ENCODE measurements at places on chromosomes 6 and 20.
A peak's percentile ranks its signal among the peaks of the same experiment; 100 is the strongest.

DNA sequence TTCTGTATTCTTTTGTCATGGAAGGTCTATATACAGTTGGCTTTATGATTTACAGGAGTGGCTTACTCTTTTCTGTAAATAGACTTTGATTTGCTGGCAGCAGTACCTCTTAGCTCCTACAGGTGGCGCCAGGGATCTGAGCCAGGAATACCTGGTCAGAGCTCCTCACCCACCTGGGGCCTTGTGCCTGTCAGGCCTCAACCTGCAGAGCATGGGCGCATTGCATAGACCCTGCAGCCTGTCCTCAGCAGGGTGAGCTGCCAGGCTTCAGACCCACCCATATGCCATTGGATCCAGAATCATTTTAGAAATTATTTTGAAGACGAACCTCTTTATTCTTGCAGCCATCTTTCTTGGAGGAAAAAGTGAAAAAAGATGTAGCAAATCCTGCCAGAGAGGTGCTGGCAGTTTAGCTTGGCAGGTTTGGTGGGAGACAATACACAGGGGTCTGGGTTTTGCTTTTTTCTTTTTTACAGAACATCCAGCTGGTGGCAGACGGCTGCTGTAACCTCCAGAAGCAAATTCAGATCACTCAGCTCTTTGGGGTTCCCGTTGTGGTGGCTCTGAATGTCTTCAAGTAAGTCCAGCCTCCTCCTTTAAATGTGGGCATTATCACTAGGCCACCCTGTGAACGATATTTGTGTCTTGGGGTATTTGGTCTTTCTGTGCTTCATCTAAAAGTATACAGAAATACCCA is 149.1 kb downstream of the MTHFD1L start:
- DNase-seq, result peak; percentile 46

DNA sequence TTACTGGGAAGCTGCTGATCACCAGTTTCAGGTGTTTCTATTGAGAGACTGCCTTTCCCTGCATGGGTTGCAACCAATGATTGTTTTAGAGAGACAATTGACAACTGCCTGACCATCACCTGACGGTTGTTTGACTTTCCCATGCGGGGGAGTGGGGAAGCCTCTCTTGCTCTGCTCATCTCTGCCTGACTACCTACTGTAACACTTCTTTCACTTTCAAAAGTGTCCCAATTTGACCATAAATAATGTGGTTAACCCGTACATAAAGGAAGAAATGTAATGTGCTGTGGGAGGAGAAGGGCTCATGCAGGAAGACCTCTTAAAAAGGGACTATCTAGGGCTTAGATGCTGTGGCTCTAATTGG is 122.1 kb upstream of the PHACTR1 start:
- no peak for DNase-seq

DNA sequence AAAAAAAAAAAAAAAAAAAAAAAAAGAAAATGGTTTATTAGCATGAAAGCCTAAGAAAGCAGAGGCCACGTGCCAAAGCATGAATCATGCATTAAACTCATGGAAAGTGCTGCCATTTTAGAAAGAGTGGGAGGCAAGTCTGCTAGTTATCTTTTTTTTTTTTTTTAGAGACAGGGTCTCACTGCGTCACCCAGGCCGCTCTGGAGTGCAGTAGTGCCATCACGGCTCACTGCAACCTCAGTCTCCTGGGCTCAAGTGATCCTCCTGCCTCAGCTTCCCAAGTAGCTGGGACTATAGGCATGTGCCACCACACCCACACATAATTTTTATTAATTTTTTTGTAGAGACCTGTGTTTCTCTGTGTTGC is 5.2 kb downstream of the VWA7 start:
- peak; percentile 53 for DNase-seq

- no peak for DNase-seq
Observed at GRCh38 chr6:18550119-18550518, 163.0 kb downstream of the RNF144B start.

DNA sequence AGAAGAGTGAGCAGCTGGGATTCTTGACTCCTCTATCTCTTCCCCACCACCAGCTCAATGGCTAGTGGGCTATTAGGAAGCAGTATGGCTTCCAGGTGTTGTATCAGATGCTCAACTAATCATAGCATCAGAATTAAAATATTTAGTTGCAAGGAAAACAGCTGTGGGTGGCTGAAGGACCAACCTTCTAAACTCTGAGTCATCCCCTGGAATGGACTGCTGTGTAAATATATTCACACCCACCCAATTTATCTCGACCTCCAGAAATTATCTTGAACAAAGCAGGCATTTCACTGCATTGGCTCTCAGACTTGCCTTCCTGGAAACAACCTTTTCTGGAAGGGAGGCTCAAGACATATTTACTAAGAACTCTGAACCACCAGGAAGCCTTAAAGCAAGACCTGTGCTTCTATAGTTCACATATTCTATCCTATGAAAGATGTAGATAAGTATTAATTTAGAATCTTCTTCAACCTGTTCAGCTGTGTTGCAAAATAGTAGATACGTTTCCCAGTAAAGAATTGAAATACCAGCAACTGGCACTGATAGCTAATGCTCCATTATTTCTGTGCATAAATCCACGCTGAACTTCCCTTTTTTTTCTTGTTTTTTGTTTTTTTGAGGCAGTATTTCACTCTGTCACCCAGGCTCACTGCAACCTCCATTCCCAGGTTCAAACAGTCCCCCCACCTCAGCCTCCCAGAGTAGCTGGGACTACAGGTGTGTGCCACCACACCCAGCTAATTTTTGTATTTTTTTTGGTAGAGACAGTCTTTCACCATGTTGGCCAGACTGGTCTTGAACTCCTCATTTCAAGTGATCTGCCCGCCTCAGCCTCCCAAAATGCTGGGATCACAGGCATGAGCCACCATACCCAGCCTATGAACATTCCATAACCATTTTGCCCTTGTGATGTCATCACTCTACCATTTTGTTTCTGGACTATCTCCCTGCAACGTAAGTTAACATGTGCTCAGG is 56.9 kb upstream of the CD2AP start:
- DNase-seq, result no peak

DNA sequence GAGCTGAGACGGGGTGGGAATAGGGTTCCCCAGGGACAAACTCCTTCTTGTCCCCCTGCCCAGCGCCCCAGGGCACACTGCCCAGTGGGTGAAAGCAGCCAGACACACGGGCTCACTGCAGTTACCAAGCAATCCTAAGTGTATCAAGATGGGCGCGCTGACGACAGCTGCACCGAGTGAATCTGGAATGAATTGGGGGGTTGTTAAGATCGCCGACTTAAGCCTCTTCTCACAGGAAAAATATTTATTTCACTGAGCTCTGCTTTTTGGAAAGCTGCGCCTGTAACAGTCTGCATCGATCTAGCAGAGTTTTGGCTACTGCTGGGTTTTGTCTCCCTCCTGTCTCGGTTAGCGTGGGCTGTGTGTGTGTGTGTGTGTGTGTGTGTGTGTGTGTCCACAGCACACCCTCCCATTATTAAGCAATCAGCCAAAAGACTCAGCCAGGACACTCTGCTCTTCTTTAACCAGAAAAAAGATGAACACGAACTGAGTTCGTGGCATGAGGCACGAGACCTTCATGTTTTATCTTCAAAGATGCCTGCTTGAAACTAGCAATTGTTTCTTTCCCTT is 35.9 kb downstream of the RIPOR3 start:
- DNase-seq, result no peak

DNA sequence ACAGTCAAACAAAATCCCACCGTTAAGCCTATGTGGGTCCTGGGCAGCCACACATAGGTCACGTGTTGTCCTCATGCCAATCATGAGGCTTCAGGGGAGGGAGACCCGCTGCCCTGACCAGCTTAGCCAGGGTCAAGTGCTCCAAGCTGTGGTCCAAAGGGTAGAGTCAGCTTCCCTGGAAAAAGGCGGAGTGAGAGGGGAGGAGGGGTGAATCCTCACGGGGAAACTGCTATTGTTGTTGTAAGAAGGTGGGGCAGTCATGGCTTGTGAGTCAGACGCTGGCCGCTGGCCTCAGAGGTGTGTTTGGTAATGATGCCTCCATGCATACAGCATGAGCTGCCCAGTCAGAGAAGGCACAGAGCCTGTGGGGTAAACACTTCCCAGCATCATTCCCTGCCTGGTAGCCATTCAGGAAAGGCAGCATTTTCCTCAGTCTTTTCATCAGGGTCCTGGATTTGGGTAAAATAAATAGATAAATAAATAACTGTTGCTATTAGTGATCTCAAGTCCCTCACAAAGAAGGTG is 8.7 kb downstream of the CST3 start:
- DNase-seq, result no peak

DNA sequence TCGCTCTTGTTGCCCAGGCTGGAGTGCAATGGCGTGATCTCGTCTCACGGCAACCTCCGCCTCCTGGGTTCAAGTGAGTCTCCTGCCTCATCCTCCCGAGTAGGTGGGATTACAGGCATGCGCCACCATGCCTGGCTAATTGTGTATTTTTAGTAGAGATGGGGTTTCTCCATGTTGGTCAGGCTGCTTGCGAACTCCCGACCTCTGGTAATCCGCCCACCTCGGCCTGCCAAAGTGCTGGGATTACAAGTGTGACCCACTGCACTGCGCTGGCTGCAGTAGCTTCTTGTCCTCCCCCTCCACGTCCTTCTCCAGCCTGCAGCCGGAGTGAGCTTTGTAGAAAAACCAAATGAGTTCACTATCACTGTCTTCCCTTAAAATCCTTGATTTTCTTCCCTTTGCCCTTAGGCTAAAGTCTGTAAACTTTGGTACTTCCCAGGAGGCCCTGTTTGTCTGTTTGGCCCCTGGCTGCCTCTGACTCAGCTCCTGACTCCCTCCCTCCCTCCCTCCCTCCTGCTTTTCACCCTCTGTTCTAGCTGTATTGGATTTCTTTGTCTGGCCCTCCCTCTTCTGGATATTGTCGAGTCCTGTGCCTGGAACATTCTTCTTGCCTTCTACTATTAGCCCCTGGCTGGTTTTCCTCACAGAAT is 12.9 kb downstream of the PARD6B start:
- no peak for DNase-seq

DNA sequence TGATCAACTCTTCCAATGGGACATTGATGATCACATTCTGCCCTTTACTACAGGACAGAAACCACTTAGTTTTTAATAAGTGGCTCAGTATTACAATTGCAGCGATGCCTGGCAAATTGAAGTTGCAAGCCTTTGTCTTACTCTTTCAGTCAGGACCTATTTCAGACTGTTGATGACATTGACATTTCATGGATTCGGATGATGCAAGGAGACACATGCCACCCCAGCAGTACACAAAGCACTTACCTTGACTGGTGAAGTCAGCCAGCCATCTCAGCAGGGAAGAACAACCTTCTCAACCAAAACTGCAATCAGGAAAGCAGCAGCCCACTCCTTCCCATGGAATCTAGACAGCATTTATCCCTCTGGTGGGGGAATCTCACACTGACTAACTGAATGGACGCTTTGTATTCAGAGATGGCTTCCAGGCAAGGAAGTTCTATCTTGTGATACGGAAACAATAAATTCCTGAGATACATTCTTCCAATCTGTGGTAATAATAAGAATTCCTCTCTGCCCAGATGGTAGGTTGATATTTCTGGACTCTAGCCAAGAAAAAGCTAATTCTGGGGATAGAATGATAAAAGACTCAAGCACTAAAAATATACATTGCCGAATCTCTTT is 24.8 kb downstream of the NFYA start:
- DNase-seq, result no peak

DNA sequence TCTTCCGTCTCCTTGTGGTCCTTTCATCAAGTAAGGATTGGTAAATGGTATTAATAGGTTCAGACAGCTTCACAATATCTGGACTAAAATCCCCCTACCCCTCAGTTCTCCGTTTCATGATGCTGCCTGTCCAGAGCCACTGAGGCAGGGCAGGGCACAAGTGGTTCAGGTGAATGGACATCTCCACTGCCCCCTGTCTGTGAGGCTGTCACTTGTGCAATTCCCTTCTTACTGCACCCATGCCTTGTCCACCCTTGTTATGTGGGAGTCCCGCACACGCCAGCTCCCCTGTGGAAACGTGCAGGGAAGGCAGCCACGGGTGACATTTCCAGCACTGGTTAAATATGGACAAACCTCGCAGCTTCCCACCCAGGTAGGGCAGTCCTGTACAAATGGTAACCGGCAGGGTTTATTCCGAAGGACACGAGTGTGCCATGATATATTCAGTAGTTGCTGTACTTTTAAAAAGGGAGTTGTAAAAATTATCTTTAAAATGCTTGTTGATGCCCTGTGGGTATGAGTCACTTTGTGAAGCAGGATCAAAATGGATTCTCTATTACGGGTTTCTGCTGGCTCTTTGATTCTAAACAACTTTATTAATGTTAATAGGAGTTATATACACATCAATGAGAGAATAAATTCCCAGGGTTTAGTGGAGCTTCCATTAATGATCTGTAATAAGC is 73.5 kb downstream of the FYN start:
- no peak for DNase-seq

DNA sequence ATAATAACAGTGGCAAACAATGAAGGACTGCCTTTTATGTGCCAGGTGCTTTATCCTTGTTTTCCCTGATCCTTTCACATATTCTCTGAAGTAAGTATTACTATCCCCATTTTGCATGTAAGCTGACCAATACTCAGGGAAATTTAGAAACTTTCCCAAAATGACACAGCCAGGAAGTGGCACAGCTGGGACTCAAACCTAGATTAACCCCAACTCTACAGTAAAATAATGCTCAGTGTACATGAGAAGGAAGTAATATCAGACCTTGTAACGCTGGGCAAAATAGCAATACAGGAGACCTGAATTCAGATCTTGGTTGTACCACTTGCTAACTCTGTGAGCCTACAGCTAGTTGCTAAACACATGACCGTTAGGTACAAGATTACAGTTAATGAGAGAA is 26.8 kb upstream of the NRSN1 start:
- no peak for DNase-seq

- DNase-seq, result no peak
Observed at GRCh38 chr6:134093007-134093573, 40.7 kb upstream of the SLC2A12 start.

DNA sequence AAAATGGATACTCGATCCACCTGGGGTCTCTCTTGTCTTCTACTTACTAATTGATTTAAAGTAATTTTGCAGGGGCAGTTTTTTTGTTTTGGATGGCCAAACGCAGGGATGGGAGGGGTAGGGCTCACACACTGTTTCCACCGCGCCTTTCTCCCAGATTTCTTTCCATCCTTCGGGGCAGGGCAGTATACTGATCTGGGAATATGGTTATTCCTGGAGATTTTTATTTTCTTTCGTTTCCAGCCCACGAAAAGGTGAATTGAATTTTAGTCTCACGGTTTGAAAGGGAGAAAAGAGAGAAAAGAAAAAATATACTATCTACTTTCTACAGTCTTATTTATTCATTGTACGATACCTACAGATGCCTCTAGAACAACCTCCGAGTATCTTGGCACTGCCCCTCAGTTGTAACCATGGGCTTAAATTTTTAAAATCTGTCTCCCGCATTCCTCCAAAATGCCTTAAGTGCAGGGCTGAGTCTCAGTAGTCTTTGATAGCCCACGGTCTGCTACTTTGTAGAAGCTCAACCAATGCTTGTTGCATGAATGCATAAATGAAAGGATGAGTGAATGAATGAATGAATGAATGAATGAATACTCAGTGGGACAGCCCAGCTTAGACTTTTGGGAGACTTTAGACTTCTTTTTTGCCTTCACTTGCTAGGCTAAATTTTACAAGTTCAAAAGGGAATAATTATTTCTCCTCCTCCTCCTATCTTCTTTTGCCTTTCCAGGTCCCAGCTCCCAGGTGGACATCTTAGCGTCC is 18.1 kb upstream of the TRIM27 start:
- no peak for DNase-seq

- DNase-seq, result no peak
Observed at GRCh38 chr6:113908801-113909200, 51.7 kb downstream of the MARCKS start.

Measured in activated CD4-positive, alpha-beta T cell treated with anti-CD3 and anti-CD28 coated beads for 4 hours (primary cell).